ENCODE measurements at places on chromosomes 6 and 20.
A peak's percentile ranks its signal among the peaks of the same experiment; 100 is the strongest.

- DNase-seq, result peak; percentile 77
These were observed 10.4 kb upstream of the GCNT2 start for GRCh38 chr6:10510592-10511367.

DNA sequence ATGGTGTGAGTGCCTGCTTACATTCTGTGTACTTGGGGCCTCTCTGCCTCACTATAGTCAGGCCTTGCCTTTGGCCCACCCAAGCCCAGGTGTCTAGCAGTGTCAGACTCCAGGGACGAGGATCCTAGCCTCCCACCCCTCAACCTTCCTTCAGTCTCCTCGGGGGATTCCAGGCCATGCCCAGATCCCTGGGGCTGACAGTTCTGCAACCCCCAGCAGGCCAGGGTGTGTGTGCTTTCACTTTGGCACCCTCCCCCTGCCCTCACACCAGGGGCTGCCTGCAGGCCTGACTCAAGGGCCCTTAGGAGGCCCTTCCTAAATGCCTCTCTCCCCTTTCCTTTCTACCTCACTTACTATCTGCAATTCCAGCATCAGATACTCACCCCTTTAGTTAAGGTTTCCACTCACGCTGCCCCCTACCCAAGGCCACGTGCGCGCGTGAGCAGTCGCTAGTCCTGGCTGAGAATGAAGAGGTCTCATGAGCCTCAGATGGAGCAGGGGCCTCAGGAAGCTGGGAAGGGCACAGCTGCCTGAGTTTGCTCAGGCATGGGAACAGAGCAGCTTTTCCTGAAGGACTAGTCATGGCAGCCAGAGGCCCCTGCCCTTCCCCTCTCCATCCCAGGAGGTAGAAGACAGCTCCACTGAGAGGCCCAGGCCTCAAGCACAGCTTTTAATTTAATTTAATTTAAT is 859 bp upstream of the CLPS start:
- no peak for DNase-seq

DNA sequence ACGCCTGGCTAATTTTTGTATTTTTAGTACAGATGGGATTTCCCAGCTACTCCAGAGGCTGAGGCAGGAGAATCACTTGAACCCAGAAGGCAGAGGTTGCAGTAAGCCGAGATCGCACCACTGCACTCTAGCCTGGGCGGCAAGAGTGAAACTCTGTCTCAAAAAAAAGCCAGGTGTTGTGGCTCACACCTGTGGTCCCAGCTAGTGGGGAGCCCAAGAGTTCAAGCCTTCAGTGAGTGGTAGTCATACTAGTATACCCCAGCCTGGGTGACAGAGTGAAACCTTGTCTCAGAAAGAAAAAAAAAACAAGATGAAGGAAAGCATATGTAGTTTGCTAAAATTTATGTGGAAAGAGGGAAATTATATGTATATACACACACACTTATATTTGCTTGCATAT is 20.0 kb upstream of the POU5F1 start:
- no peak for DNase-seq

- DNase-seq, result no peak
These were observed 17.1 kb upstream of the MAP1LC3A start for GRCh38 chr20:34541264-34541901.

GRCh38 chr6:5684320-5685053 is 322.2 kb downstream of the NRN1 start:
- DNase-seq, result no peak

DNA sequence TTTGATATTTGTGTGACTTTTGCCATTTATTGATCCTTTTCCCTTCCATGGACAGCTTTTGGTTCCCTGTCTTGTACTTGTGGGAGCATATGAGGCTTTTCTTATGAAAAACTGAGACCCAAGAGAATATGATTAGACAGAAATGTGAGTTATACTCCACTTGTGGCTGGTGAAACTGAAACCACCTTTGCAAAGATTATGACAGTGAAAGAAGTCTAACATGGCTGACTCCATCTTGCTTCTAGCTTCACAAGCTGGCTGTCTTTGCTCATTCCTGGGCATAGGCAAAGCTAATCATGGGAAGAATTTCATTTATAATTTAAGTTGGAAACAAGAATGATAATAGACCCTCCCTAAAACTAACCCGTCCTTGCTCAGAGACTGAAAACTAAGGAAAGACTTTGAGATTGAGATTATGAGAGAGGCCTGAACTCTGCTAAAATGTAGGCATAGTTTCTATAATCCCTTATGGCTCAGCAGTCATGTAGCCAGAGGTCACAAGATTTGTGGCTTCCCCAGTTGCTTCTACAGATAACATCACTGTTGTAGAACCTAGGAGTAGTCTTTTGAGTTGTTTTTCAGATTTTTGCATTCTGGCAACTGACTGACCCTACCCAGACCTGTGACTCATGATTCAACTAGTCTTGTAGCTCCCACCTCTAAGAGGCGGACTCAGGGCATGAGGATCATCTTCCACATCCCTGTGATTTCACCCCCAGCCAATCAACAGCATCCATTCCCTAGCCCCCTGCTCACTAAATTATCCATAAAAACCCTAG is 50.9 kb upstream of the CD2AP start:
- DNase-seq, result no peak
